ENCODE measurements at places on chromosomes 6 and 20.
A peak's percentile ranks its signal among the peaks of the same experiment; 100 is the strongest.

DNA sequence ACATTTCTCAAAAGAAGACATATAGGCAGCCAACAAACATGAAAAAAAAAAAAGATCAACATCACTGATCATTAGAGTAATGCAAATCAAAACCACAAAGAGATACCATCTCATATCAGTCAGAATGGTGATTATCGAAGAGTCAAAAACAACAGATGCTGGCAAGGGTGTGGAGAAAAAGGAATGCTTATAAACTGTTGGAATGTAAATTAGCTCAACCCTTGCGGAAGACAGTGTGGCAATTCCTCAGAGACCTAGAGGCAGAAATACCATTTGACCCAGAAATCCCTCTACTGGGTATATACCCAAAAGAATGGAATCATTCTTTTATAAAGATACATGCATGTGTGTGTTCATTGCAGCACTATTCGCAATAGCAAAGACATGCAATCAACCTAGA, 303.8 kb upstream of the THEMIS start:
- no peak for DNase-seq

DNA sequence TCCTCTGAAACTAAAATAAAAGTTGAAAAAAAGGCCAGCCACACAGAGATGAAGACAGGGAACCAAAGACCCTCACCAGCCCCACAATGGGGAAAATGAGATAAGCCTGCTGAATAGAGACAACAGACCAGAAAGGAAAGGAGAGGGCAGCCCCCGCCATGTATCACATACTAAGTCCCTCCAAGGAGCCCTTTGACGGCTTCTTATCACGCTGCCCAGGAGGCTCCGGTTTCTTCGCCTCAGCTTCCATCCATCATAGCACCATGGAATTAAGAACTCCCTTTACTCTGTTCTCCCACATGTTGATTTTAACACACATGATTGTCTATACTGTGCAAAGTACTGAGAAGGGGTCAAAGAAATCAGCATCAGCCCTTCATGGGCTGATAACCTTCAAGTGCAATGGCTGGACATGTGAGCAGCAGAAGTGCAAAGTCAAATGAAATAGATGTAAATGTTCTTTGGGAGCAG, 54.9 kb downstream of the MAP3K5 start:
- no peak for DNase-seq

GRCh38 chr20:53937929-53938367, 132.4 kb downstream of the BCAS1 start:
- no peak for DNase-seq

GRCh38 chr6:56796196-56796532, 153.5 kb upstream of the DST start:
- DNase-seq, result no peak

- DNase-seq, result no peak
These were observed 184.0 kb downstream of the CDC5L start for GRCh38 chr6:44571510-44571909.

GRCh38 chr6:157432231-157432891, 51.4 kb downstream of the ZDHHC14 start:
- DNase-seq, result no peak

DNA sequence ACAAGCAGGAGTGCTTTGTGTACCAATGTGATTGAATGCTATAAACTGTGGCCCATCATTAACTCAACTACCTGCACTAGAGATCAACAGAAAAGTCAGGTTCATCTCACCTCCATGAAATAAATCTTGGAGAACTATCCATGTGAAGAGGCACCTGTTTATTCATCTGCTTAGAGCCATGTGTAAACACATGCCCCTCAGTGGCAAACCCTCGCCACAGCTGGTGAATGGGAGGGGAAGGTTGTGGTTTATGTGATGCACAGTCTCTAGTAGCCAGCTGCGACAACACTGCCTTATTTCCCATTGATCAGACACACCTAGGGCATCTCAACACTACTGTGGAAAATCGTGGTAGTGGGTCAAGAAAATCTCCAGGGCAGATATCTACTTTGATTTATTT, 640.2 kb downstream of the PTPRT start:
- DNase-seq, result no peak

DNA sequence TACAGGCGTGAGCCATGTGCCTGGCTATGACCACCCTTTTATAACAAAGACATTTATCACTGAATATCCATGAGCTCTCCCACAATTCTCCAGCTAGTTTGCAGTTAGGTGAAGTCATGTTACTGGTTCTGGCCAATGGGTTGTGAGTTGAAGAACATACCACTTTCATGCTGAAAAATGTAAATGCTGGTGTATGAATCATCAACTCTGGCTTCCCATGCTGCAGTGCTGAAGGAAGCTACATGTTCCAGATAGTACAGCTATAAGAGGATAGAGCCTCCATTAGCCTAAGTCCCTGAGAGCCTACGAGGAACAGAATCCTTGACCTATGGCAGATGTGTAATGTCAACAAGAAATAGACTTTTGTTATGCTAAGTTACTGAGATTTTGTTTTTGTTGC, 180.4 kb downstream of the BTBD9 start:
- DNase-seq, result no peak

DNA sequence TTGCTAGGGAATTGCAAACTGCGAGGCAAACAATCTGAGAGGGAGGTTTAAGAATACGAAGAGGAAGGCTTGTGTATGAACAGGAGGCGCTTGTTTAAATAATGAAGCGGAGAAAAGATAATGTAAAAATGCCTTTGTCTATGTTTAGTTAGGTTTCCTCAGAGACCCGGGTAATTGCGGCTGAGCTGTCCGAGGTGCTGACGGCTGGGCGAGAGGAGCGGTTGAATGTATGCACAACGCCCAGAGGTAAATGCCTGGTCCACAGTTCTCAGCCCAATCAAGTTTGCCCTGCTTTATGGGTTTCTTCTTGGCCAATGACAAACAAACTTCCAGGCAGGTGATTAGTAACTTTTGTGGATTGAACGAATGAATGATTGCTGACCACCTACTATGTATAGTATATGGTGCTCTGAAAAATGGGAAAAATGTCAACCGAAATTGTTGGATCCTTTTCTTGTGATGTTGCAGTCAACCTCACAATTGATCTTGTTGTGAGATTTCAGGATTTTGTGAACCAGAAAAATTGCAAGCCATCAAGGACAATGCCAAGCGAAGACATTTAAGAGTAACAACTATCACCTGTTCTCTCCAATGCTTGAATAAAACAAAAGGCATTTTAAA, 38.3 kb upstream of the SLC32A1 start:
- DNase-seq, result no peak

DNA sequence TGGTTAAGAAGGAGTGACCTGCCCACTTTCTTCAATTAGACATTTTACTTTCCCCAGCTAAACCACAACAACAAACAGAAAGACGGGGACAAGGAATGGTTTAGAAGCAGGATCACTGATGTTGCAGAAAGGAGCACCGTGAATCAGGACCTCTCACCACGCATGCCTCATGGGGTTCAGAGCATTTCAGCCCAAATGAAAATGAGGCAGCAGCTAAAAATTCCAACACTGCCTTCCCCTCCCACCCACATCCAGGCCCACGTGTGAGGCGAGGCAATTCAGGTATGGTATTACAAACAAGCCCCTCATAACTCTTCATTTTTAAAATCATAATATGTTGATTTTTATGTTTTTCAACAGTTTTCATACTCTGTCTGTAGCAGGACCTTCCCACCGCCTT, 194.1 kb upstream of the ARID1B start:
- no peak for DNase-seq

DNA sequence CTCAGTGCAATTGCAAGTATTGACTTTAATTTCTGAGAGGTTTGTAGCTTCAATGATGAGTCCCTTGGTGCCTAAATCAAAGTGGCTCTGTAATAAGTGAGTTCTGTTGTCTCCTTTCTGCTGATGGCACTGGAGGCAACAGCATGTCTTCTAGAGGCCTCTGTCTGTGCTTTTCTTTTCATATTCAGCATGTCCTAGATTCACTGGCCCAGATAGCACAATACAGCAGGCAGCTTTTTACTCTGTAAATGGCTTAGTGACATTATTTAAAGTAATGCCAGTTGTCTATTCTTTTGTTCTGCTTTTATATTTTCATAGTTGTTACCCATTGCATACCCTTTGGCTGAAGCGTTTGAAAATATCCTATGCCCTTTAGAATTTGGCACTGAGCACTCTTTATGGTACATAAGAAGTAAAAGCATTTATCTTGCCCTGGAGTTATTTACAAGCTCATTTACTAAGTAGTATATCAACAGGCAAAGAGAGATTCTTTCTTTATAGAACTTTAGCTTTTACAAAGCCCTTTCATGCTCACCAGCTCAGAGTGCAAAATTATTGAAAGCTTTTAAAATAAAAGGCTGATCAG, 271.5 kb upstream of the KCNQ5 start:
- DNase-seq, result no peak

GRCh38 chr6:137475103-137475502, 19.1 kb downstream of the OLIG3 start:
- DNase-seq, result no peak

DNA sequence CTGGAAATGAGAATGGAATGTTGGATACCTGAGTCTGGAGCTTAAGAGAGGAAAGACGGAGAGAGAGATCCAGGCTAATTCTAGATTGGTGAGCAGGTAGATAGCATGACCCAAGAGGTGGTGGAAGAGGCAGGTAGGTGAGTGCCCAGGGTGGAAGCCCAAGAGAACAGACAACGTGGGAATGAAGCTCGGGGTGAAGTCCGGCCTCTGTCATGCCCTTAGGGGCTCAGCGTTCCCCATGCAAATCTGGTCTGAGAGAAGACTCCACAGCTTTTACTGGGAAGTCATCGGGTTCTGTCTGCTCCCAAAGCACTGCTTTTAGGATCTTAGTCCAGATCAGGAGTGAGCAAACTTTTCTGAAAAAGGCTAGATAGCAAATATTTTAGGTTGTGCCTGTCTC, 3.6 kb downstream of the NELFCD start:
- DNase-seq, result peak; percentile 40

- DNase-seq, result no peak
These were observed 21.9 kb downstream of the NEDD9 start for GRCh38 chr6:11210386-11211138.

GRCh38 chr20:51227744-51228143, 204.8 kb upstream of the KCNG1 start:
- DNase-seq, result no peak

GRCh38 chr6:111562246-111562645, 43.4 kb downstream of the TRAF3IP2 start:
- no peak for DNase-seq

GRCh38 chr6:5869676-5870075, 137.0 kb downstream of the NRN1 start:
- no peak for DNase-seq

- DNase-seq, result no peak
These were observed 4.3 kb upstream of the ARG1 start for GRCh38 chr6:131568726-131569125.

GRCh38 chr6:20763296-20763695, 229.0 kb downstream of the CDKAL1 start:
- DNase-seq, result no peak

GRCh38 chr6:142902636-142903053, 42.3 kb downstream of the HIVEP2 start:
- DNase-seq, result no peak

DNA sequence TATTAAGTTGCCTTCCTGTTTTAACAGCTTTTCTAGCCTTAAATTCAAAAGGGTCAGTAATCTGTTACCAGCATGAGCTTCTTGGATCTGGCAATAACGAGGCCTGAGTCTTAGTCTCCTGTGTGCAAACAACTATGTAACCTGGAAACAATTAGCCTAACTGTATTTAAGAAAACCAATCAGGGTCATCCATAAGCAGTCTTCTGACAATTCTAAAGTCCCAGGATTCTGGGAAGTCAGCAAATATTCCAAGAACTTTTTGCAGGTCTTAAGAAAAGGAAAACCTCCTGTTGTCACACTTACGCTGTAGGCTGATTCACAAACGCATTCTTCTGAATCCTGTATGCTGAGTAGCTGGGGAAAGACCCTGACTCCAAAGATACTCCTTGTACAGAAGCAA, 90.4 kb downstream of the COL12A1 start:
- no peak for DNase-seq

DNA sequence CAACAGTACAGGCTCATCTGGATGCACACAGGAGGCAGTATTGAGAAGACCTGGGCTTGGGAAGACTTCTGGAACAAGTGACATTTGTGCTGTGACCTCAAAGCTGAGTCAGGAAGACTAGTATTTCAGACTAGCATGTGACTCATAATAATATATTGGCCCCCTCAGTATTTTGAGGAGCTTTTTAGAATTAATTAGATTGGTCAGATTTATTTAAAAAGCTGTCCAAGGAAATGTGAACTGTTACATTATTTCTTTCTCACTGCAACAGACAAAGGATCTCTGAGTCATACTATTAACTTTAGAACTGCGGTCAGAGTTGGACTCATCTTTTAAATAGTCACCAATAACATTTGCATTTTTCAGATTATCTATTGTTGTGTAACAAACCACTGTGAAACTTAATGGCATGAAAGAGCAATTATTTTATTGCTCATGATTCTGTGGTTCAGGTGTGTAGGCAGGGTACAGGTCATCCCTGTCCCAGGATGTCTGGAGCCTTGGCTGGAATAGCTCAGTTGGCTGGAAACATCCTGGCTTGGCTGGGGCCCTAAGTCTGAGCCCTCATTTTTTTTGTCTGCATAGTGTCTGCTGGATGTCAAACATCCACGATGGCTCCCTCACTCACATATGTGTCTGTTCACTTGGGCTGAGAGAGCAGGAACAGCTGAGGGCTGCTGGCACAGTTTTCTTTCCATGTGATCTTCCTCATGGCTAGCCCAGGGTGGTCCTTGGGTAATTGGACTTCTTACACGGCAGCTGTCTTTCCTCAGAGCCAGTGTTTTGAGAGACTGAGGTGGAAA, 46.9 kb downstream of the MAP3K4 start:
- DNase-seq, result no peak

GRCh38 chr20:7667194-7667593, 273.1 kb downstream of the HAO1 start:
- no peak for DNase-seq

DNA sequence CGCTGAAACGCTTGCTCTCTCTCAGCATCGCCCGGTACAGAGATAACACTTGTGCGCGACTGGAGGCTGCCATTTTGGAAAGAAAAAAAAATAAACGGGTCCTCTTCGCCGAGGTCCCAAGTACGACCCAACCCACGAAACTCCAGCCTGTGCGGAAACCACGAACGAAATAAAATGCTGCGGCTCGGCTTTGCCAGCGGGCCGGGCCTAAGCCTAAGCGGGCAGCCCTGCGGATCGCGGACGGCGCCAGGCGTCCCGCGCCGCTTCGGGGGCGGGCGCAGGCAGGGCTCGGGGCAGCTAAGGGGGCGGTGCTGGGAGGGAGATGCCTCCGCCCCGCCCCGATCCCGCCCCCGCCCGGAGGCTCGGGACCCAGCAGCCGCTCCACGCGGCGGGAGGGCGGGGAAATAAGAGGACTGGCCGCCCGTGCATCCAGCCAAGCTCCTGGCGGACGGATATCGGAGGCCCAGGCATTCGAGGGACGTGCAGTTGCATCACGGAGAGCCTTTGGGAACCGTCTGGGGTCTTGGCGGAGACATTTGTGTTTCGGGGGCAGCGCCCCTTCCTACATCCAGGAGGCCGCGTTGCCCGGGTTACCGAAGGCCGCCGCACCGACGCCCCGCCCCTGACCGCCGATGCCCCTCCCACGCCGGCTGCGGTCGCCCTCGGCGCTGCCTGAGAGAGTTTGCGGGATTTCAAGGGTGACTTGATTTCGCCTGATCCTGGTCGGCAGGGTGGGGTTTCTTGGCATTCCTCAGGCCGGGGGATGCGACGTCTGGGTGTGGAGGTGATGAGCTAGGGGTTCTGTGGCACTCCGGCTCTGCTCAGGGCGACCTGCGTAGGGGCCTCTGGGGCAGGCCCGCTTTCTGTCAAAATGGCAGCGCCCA, at the start of the genes FARS2 and LYRM4:
Gene FARS2 (plus strand): TSS at position 853 of the 884 bp plus-strand sequence.
Gene LYRM4 (minus strand): TSS at position 290 of the 884 bp plus-strand sequence. CDS start 217 bp downstream, at position 73.
- peak; percentile 93 for DNase-seq
